ENCODE measurements at places on chromosomes 2 and 18.

DNA sequence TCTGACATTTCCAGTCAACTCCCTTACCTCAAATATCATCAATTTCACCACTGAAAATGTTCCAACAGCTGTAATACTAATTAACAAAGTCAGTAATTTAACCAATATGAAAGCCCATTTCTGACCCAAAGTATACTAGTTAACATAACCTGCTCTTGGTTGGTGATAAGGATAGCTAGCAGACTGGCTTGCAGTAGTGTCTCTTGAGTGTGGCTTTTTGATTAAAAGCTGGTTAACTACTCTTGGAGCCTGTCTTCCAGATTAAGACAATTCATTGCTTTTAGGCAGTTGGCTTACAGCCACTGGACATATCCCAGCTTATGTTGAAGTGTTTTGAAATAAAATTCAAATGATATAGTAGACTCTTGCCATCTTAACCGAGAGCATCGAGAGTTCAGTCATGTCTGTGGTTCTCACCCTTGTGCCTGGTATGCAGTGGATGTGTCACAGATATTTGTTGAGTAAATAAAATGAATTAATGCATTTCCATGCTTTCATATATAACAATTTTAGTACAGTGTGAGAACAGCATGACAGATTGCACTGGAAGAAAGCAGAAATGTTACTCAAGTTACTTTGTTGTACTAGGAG is 158.1 kb downstream of the TANC1 start:
- DNase-seq = no peak

DNA sequence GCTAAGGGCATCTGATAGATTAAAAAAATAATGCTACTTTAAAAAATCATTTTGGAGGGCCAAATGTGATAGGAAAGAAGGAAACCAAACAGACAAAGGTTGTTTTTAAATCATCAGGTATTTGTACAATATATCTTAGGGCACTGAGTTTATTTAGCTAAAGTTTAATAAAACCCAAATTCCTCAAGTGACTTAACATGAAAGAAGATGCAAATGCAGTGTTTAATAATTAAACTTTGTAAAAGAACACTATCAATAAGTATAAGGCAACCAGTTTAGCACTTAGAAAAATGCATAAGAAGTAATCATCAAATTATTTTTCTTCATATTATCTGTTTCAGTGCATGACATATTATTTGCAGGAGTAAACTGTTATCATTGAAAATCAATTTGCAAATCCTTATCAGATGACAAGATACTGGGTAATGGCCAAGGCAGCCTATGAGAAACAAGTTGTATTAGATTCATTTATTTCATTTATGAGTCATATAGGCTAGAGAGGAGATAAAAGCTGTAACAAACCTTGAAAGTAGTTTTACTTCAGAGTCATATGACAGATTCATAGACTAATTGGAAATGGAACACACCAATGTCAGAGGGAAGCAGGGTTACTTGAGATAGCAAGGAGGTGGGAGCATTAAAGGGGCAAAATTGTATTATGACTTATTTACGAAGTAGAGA is 165.5 kb downstream of the GCA start:
- DNase-seq = no peak

GRCh38 chr2:237639836-237640220 is 12.4 kb downstream of the LRRFIP1 start:
- no peak for DNase-seq

- no peak for DNase-seq
These were observed 344.2 kb downstream of the MTX2 start for GRCh38 chr2:176613323-176613987.

- no peak for DNase-seq
These were observed 7.8 kb downstream of the RNF144A start for GRCh38 chr2:6924924-6925409.

DNA sequence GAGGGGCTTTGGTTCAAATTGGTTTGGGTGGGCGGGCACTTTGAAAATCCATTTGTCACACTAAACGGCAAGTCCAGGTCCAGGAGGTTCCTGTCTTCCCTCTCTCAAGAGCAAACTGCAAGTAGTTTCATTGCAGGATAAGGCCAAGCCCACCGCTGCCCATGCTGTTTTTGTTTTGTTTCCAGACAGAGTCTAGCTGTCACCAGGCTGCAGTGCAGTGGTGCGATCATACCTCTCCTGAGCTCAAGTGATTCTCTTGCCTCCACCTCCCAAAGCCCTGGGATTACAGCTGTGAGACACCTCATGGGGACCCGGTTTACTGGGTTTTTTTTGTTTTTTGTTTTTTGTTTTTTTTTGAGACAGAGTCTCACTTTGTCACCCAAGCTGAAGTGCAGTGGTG is 1.8 kb upstream of the CYBRD1 start:
- no peak for DNase-seq

DNA sequence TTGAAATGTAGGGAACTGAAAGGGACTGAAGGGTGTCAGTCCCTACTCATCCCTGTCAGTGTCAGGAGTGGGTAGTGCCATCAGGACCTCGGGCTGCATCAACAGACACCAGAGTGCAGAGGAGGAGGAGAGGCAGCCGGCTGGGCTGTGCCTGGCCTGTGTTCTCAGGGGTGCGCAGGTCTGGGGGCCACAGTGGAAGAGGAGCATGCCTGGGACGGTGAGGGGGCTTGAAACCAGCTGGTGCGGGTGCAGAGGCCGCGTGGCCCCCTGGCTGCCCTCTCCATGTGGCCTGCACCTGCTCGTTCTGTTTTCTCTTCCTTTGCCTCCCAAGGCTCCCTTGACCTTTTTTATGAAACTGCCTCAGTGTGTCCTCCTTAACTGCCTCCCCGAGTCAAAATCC is 41.3 kb downstream of the NTSR2 start:
- DNase-seq = no peak

GRCh38 chr2:182597570-182598295 is 118.3 kb upstream of the DNAJC10 start:
- DNase-seq = no peak

DNA sequence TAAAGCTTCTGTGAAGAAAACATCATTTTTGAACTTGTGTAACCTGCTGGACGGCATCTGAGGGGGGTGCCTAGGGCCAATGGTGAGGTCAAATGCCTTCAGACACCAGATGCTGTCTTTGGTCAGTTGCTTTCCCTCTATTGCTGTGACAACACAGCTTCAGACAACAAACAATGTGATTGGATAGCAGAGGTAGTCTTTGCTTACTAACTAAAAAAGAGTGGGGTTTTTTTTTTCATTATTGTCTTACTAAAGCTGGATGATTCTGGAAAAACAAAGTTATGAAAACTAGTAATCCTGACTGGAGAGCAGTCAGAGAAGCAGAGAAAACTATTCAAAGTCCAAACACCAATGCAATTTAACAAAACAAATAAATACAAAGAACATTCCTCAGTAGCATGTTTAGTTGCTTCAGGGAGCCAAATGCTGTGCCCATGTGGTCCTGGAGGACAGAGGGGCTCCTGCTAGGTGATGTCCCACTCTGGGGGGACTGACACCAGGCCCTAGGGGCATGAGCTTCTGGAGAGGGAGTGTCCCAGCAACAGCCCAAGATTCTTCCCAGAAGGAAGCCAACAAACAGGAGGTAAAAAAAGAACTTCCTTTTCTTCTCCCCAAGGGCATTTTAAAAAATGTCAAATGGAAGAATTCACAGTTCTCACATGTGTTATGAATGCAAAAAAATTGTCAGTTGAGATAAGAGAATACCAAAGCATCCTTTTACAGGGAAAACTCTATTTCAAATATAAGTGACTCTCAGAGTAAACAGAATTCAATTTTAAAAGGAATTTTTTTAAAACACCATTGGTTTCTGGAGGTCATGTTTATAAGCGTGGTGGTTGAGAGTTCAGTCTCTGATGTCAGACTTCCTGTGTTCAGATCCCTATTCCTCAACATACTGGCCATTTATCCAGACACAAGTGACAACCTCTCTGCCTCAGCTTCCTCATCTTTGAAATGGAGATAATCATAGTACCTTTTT is 181.1 kb upstream of the PGAP1 start:
- no peak for DNase-seq

DNA sequence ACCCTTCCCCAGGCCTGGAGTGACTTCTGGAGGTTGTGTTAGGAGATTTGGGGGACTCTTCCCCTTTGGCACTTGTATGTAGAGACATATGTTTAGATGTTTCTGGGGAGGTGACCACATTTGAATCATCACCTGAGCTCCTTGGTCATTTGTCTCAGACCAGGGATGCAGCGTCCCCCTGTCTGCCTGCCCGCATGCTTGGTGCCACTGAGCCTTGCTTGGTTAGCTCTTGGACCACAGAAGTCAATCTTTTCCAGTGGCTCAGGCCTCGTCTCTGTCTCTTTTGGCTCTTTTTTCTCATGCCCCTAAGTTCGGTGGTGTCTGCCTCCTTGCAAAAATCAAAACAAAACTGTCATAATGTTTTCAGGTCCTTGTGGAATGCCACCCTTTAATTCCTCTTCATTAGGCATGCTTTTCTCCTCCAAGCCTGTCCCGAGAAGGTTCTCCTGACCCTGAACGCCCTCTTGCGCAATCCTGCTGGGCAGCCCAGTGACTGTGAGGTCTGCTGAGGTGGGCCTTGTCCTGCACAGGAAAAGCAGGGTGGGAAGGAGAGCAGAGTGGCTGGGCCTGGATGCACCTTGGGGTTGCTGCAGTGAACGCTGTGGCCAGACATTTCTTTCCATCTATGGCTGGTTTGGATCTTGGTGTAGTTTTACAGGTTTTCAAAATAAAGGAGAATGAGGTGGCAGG is 24.9 kb downstream of the GLI2 start:
- no peak for DNase-seq

DNA sequence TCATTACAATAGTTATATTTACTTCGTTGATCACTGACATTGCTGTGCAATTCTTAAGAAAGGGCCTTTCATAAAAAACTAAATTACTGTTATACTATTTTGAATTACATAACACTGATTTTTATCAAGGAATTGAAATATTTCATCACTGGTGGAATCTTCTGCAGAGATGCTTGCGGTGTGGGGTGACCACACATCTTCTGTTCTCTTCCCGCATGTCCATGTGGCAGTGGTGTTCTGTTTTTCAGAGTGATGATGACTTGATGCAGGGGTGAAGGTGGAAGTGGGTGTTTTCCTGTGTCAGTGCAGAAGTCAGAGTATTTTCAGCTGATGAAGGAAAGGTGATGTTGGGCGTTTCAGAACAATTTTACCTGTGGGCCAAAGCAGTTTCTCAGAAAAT is 7.0 kb downstream of the CNDP2 start:
- DNase-seq = no peak

- no peak for DNase-seq
These were observed 653 bp downstream of the MRPS9 start for GRCh38 chr2:105038383-105039061.

DNA sequence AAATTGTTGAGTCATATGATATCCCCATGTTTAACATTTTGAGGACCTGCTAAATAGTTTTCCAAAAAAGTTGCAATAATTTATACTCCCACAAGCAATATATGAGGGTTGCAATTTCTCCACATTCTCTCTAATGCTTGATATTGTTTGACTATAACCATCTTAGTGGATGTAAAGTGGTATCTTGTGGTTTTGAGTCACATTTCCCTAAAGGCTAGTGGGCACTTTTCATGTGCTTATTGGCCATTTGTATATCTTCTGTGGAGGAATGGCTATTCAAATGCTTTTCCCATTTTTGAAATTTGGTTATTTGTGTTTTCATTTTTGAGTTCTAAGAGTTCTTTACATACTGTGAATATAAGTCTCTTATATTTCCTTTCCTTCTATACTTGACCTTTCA is 82.7 kb downstream of the SCG2 start:
- no peak for DNase-seq

- no peak for DNase-seq
These were observed 353.9 kb downstream of the PID1 start for GRCh38 chr2:228917220-228917619.

DNA sequence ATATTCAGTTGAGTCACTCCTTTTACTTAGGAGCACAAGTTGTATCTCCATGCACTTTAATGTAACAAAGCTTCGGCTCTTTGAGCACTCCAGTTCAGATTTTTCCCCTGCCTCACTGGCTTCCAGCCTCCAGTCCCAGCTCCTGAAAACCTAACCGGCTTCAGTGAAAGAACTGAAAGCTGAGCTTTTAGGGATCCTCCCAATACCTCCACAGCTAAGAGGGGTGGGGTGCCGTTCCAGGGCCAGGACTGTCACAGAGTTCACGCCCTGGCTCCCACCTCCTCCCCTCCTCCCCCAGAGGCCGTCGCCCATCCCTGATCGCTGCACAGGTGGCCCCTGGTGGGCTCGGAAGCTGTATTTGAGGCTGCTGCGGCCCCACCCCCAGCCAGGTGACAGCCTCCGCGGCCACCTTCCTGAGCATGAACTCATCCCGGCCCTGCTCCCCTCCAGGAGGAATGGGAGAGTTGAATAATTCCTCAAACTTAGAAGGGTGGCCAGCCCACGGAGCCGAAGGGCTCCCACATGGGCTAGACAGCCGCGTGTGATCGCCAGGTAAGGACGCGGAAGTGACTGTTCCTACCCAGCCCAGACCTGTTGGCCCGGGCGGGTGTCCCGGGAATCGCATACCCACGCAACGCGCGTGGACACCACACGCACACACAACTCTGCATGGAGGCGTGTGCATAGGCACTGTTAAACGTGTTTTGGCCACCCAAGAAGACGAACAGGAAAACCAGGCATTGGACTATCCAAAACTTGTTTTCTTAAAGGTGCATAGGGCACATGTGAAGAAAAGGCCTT is 1.8 kb downstream of the MYO5B start:
- DNase-seq = no peak

DNA sequence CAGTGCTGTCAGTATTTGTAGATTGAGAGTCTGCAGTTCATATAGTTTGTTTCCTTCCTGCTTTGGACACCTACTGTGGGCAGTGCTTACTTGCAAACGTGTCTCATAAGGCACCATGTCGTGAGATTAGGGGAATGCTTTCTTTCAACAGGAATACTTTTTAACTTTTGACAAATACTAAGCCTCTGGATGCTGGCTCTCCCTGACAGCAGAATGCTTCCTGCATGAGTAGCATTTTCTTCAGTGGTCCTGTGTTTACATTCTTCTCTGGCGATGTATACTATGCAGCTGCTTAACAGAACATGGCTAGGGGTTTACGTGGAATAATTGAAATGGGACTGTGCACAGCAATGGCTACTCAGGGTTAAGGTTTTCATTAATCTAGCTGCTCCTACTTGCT is 807.5 kb downstream of the MBD2 start:
- DNase-seq = no peak

GRCh38 chr2:232999354-232999753 is 13.7 kb downstream of the NGEF start:
- no peak for DNase-seq
